ENCODE measurements at places on chromosomes 6 and 20. TPM values are rescaled to one million over a fixed set of nuclear protein-coding genes. Genes with fewer than 3 reads are reported as not detected.

Gene MAP7
- total RNA-seq, result 1.8 TPM

DNA sequence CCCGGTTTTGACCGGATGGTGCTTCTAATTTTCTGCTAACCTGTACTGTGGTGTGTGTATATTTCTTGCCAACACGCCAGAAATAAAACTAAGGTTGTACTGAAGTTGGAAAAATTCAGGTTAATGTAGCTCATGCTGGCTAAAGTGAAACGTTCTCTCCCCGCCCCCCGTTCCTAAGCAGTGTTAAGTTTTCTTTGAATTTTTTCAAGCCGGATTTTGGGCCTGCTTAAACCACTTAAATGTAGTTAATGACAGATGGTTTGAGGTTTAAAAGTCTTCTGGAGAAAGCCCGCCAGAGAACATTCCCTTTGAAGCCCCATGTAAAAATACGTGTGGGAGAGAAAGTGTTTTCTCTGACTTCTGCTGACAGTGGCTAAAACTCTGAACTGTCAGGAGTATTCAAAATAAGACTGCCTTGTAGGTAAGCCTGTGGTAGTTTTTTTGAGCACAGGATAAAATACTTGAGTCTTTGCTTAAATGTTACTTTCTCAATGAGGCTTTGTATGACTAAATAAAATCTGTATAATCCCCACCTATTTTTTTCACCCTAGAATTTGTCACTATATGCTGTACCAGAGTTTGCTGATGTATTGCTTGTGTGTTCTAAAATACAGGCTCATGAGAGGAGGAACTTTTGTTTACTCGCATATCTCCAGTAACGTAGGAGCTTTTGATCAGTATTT is 101.3 kb downstream of the OR2B2 start:
- DNase-seq, result no peak

GRCh38 chr6:79776076-79776475 is 144.9 kb downstream of the SH3BGRL2 start:
- no peak for DNase-seq

GRCh38 chr6:121157906-121158305 is 176.4 kb downstream of the TBC1D32 start:
- DNase-seq, result no peak

DNA sequence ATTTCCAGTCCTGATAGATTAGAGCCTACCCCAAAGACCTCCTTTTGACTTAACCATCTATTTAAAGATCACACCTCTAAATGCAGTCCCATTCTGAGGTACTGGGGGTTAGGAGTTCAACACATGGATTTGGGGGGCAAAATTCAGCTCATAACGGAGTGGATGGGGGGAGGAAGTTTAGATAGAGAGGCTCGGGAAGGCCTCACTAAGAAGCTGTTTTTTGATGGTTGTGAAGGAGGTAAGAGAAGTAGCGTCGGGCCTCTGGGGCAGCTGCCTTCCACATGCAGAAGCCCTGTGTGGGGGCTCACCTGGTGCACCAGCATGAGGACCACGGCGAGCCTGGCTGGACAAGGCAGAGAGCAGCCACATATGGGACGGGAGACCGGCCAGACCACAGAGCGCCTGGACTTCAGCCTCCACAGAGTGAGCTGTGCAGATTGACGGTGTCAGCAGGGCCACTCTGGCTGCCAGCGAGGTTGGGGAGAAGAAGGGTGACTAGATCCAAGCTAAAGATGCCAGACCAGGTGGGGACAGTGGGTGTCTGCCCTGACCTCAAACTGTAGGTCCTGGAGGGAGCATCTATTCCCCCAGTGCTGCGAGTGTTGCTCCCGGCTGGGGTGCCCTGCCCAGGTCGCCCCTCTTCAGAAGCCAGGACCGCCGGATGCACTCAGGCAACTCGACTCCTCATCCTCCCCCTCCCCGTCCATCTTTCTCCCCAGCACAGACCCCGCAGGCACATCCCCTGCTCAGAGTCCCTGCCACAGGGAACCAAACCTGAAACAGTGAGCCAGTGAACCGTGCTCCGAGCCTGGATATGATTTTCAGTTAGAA is 5.1 kb upstream of the SYNJ2 start:
- DNase-seq, result no peak

DNA sequence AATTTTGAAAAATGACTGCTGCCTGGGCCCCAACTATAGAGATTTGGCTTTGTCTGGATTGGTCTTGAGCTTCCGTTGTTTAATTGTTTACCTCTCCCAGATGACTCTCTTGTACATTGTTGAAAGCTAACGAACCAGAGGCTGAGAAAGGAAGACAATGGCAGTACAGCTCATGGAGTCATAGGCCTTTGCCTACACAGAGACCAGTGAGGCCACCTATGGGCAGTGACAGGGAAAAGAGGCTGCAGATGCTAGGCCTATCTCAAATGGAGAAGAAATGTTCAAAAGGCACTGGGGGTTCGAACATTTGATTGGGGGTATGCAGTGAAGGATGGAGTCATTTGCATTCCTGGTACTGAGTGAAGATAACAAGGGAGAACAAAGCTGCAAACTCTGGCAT is 29.1 kb downstream of the OPN5 start:
- DNase-seq, result no peak

Gene THBS2
- total RNA-seq, result 0.05 TPM

- DNase-seq, result no peak
Measured at GRCh38 chr6:122066200-122066599, 333.3 kb upstream of the HSF2 start.
